ENCODE measurements at places on chromosomes 5 and 9.

- no peak for DNase-seq
Observed at GRCh38 chr9:113428062-113428615, 17.6 kb downstream of the C9orf43 start.

GRCh38 chr5:93438124-93438523 lies 142.9 kb downstream of the NR2F1-AS1 start:
- DNase-seq: no peak

DNA sequence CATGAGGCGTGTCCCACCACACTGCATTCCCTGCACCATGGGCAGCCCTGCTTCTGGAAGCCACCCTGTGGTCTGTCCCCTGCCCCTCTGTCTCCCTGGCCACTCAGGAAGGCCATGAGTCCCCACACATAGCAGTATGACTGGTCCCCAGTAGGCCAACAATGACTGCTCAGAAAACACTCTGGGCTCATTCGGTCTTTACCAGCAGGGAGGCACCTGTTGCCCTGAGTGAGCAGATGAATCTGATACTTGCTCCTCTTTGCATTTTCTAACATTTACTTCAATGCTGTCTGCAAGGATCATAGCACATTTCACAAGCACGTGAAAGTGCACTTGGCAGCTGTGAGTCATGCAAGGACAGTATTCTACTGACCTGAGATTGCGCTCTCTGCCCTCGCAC lies 365.4 kb upstream of the IRX1 start:
- no peak for DNase-seq

- DNase-seq: no peak
Observed at GRCh38 chr5:56763182-56763581, 52.2 kb upstream of the MAP3K1 start.

Measured in NCI-H460 (cell line).